NCI-H2081 treated with DMSO at 0.1 percent for 48 hours (cell line): ENCODE measurements at places on chromosomes 11 and 22.

- DNase-seq: no peak
Measured at GRCh38 chr11:123308077-123308476, 113.0 kb upstream of the CLMP start.

GRCh38 chr11:116499396-116500003, 273.3 kb downstream of the BUD13 start:
- no peak for DNase-seq

- DNase-seq: no peak
Measured at GRCh38 chr22:29871684-29872083, 11.3 kb upstream of the MTMR3 start.

DNA sequence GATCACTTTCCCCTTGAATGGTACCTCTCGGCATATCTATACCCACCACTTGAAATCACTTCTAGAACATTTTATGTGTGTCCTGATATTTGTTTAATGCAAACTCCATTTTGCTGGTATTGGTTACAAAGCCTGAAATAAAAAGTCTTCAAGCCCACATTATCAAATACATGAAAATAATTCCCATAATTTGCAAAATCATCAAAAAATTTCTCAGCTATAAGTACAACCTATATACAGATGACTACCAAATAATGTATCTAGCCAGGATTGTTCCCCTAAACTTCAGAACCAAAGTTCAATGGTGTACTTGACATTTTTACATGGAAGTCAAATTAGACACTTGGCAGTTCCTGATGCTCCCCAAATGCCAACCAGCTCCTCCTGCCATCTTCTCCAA, 71.8 kb downstream of the PRCP start:
- DNase-seq: no peak

GRCh38 chr11:30741039-30741550, 154.9 kb upstream of the MPPED2 start:
- no peak for DNase-seq

GRCh38 chr11:24386546-24387397, 110.1 kb upstream of the LUZP2 start:
- peak; percentile 7 for DNase-seq

- DNase-seq: no peak
Measured at GRCh38 chr11:121535129-121535796, 82.5 kb upstream of the SORL1-AS1 start.

- DNase-seq: no peak
Measured at GRCh38 chr11:58301576-58301975, 33.5 kb upstream of the OR10W1 start.

GRCh38 chr11:93248602-93249001, 50.8 kb upstream of the SLC36A4 start:
- DNase-seq: no peak

- no peak for DNase-seq
Measured at GRCh38 chr22:50470491-50470890, 4.3 kb downstream of the SBF1 start.
